ENCODE measurements at places on chromosomes 16 and 17. TPM values are rescaled to one million over a fixed set of nuclear protein-coding genes. Genes with fewer than 3 reads are reported as not detected.

DNA sequence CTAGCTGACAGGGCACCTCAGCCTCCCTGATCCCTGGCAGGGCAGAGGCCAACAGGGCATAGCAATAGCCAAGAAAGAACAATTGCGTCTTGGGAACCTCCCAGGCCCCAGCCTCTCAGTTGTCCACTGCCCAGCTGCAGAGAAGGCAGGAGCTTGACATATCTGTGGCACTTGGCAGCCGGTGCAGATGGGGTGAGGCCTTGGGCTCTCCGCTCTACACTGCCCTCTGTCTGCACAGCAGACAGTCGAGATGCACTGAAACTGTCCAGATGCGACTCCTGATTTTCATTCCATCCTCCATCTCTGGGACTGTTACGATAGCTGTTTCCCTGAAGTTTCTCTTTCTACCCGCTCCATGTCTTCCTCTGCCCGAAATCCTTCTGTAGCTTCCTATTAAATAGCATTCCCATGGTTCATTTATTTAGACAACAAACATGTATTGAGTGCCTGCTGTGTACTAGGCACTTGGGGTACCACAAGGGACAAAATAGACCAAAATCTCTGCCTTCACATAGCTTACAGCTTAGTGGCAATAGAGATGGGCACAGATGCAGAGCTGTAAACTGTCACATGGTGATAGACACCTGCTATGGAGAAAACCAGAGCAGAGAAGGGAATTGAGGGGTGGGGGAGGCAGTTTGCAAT lies 3.3 kb downstream of the POLR3E start:
- no peak for DNase-seq

VAT1L gene
- 4.0 TPM for polyA plus RNA-seq

YBX2 gene
- 4.1 TPM for polyA plus RNA-seq

GRCh38 chr17:7393613-7394451 lies 493 bp downstream of the PLSCR3 start:
- DNase-seq: no peak

- no peak for DNase-seq
Measured at GRCh38 chr17:68089881-68090280, 54.3 kb downstream of the KPNA2 start.

CCT6B gene
- polyA plus RNA-seq: 4.8 TPM
